ENCODE measurements at places on chromosomes 4 and X.

DNA sequence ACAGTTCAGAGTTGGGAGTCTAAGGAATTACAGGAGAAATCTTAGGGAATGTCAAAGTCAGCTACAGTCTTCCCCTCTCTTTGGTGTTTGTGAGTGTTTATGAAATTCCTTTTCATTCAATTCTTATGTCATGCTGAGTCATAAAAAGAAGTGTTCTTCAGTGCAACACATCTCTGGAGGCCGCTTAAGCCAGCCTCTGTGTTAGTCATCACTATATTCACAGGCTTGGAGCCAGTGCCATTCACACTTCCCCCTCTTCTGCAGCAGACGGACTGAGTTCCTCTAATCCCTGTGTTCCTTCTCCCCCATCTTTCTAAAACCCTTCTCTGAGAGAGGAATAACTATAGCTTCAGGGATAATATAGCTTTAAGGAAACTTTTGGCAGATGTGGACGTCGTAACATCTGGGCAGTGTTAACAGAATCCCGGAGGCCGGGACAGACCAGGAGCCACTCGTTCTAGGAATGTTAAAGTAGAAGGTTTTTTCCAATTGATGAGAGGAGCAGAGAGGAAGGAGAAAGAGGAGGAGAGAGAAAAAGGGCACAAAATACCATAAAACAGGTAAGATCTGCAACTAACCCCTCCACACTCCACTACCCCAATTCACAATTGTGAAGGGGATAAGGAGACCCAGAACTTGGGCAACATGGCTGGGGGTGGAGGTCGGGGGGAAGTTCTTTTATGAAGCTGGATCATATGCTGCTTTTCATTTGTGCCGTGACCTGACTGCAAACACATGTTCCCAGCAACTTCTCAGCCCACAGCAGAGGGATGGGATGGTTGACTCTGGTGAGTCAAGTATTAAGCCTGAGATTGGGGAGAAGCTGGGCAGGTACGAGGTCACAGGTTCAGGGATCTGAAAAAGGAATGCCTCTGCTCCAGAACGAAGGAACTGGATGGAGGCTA is at the start of gene SRPX2:
SRPX2 (plus strand) TSS at position 244 of the 905 bp plus-strand sequence. CDS start 2,124 bp downstream, outside the sequence.
- no peak for DNase-seq

DNA sequence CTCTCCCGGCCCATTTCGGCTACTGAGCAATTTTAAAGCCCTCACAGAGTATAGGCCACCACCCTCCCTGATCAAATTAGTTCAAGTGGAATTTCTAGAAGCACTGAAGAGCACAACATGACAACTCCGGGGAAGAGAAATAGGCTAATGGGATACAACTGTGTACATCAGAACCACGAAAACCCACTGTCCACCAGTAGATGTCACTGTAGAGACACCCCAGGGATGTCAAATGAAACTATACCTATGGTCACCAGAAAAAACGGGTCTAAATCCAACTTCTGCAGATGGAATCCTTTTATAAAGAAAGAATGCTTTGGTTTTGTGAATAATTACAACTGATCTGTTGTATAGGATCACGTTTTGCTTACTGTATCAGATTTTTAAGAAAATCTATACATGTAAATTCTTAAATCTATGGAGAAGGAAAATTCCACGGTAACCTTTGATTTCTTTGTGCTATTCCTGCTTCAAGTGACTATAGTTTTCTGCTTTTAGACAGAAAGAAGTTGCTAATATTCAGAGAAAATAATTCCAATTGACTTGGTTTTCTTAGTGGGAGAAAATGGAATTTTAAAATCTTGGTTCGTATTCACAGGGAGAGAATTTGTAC is 29.5 kb upstream of the MAP3K15 start:
- DNase-seq = peak; percentile 1

GRCh38 chrX:49879656-49880277 is 483 bp downstream of the USP27X start:
- no peak for DNase-seq

- DNase-seq = no peak
Observed at GRCh38 chr4:8516996-8517550, 63.1 kb upstream of the GPR78 start.

- DNase-seq = no peak
Observed at GRCh38 chrX:817759-818300, 187.2 kb downstream of the SHOX start.

GRCh38 chrX:107571296-107571998 is 56.9 kb upstream of the PRPS1 start:
- no peak for DNase-seq

DNA sequence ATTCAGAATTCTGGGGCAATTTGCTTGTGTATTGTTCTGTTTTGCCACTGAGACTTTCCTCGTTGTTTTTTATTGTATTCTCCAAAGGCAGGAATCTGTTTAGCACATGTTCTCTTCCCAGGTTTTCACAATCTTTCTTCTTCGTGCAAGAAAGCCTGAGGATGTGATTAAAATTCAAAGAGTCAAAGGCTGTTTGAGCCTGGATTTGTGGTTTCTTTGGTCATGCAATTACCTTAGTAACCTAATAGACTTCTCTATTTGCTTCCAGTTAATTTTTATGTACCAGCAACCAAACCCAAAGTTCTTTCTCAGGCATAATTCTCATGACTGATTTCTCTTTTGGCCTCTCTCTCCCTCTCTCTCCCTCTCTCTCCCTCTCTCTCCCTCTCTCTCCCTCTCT is 1420.1 kb upstream of the TENM3 start:
- DNase-seq = no peak

DNA sequence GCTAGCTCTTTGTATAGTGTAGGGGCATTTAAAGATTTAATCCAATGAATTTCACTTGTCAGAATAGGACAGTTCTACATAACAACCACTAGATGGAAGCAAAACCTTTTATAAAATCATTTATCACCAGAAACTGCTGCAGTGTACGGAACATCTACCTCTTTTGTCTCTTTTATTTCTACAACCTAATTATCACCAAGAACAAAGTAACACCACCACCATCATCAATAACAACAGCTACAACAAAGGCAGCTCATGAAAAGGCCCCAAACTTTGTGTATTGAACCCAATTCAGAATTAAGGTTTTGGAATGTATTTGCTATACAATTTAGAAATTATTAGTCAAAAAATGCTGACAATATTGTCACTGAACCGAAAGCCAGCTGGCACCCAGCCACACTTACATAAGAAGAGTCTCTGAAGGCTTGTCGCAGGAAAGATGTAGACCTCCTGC is 260.9 kb upstream of the RPS6KA3 start:
- peak; percentile 3 for DNase-seq

GRCh38 chrX:154737136-154737535 is 13.7 kb downstream of the GAB3 start:
- no peak for DNase-seq

DNA sequence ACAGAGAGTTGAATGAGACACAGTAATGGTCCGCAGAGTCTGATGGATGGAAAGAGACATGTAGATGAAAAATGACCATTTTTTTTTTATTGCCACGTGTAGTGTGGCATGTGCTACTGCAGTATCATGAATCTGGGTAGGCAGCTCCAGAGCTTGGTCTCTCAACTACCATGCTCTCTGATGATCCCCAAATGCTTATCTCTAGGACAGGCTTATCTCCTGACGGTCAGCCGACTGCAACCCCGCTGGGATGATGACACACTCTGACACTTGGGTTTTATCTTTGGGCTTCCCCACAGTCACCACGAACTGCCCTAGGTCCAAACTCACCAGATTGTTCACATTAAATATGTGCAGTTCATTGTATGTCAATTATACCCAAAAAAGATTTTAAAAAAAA is 239.7 kb downstream of the QDPR start:
- DNase-seq = no peak

DNA sequence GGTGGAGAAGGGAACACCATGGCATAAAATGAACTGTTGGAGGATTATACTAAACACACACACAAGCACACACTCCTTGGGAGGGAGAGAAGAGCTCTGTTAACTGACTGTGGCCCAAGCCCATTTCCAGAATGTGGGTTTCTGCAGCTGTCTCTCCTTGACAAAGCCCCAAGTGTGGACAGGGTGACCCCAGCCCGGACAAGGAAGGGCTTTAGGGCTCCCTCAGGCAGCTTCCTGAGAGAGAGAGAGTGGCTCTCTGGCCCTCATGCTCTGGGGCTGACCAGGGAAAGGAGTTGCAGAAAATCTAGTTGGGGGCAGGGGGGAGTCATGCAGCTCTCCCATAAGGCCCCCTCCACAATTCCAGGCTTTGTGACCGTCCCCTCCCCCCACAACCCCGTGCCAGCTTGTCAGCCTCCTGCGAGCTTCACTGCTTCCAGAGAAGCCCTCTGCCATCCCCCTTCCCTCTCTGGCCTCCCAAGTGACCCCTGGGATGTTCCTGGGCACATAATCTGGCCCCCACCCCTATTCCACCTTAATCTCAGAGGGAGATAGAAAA is 590 bp downstream of the ARHGEF9 start:
- DNase-seq = no peak

GRCh38 chrX:21802054-21802670 is 37.3 kb upstream of the MBTPS2 start:
- no peak for DNase-seq

DNA sequence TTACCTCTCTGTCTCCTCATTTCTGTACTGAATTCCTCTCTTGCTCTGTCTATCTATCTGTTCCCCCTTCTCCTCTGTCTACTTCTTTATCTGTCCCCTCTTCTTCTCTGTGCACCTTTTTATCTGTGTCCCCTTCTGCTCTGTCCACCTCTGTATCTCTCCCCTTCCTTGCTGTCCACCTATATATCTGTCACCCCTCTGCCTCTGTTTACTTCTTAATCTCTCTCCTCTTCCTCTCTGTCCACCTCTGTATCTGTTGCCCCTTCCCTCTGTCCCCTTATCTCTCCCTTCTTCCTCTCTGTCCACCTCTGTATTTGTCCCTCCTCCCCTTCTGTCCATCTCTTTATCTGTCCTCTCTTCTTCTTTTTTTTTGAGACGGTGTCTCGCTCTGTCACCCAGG is 8.9 kb downstream of the CCDC22 start:
- no peak for DNase-seq

DNA sequence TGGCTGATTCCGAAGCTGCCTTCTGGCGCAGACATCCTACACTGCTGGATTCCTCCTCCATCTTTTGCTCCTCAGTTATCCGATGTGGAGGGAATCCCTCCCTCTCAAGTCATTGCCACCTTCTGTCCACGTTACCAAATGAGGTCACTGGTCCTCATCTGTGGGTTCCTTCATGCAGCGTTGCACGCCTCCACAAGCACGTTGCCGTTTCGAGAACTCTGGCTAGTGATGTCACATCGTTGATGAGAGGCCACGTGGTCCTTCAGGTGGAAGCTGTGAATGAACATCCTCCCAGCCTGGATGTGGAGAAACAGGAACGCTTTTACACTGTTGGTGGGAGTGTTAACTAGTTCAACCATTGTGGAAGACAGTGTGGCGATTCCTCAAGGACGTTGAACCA is 323.2 kb downstream of the DHRSX start:
- no peak for DNase-seq

- no peak for DNase-seq
Observed at GRCh38 chr4:119508281-119508680, 120.3 kb downstream of the PDE5A start.

GRCh38 chrX:103211012-103211715 is 3.7 kb upstream of the BEX4 start:
- DNase-seq = peak; percentile 6

GRCh38 chr4:1808851-1809753 is 16.0 kb downstream of the FGFR3 start:
- DNase-seq = no peak

- DNase-seq = no peak
Observed at GRCh38 chrX:13115146-13115855, 70.9 kb upstream of the FAM9C start.

- DNase-seq = no peak
Observed at GRCh38 chr4:145912376-145912775, 26.2 kb downstream of the ZNF827 start.

DNA sequence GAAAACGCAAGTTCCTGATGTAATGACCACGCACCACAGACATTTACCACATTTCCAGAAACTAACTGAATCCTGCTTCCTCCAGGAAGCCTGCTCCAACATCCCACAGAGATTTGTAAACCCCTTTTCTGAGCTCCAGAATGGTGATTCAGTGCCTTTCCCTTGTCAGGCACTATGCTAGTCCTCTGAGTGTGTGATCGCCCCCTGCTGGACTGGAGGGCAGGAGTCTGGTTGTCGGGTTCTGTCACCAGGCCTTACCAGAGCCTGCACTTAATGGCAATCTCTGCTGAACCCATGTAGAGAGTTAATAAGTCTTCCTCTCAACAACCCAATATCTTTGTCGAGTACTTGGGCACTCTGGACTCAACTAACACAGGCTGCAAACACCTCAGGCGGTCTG is 14.5 kb upstream of the KDM5C start:
- DNase-seq = no peak

GRCh38 chrX:72057331-72057730 is 74.4 kb downstream of the RTL5 start:
- no peak for DNase-seq

GRCh38 chr4:172892300-172892699 is 276.3 kb upstream of the GALNT7 start:
- DNase-seq = no peak

DNA sequence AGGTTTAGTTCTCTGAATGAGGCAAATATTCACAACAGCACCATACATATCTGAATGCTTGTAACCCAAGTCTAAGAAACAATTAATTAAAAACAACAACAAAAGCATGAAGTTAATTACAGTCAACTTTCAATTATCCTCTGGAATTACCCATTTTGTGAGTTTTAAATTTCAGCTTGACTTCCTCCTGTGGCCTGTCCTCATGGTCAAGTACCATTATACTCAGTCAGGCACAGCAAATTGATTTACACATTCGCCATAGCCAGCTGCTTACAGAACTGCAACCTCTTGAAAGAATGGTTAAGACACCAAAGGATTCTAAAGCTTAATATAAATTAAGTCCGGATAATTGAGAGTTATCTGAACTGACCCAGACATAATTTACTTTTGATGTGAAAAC is 306.5 kb downstream of the CAMK2D start:
- DNase-seq = no peak

DNA sequence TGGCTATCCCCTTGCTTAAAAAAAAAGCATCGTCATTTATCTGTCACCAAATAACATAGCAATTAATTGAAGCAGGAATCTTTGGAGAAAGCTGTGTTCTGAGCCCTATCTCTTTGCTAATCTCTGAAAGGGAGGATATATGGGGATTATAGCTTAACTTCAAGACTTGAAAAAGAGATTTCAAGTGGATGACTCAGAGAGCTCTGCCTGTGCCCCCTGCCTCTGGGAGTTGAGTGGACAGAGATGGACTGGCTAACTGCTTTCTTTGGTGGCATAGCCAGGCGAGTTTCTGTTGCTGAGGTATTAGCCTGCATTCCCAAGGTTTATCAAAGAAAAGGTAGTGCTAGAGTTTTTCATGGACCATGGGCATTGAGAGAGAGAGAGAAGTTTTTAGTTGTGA is 91.6 kb downstream of the DDIT4L start:
- no peak for DNase-seq

- no peak for DNase-seq
Observed at GRCh38 chr4:140174543-140174942, 20.6 kb upstream of the MAML3 start.

DNA sequence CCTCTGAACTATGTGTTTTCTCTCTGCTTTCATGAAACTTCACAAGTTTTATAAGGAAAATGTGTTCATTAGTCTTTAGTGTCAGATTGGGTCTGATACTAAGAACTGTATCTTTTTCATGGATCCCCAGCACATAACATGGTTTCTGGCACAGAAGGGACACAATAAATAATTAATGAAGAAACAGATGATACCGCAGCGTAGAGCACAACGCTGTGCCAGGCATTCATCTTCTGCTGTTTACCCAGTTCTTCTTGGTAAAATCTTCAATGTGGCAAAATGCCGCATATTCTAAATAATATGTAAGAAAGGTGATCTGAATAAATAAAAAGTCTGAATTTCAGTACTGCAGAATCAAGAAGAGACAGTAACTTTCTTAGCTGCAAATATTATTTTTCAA is 12.3 kb downstream of the SCARB2 start:
- DNase-seq = no peak
